Activated CD4-positive, alpha-beta T cell treated with anti-CD3 and anti-CD28 coated beads, Interleukin-2, amount 10 ng/mL, durations not matched to agents 7 days and 5 days (primary cell): ENCODE measurements at places on chromosomes 2 and 18.
A peak's percentile ranks its signal among the peaks of the same experiment; 100 is the strongest.

DNA sequence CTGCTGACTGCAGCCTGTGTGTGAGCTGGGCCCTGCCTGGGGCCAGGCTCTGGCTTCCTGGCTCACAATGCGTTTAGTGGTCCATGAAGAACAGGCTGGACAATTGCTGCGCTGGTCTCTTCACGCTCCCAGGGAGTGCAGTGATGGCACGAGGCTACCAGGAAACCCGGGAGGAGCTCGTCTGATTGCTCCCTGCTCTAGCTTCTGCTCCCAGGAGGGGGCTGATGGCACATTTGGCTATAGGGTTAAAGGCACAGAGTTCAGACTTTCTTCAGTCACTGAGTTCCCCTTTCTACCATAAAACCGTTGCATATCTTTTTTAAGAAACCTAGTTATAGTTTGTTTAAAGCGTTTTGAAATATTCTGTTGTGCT is 60.1 kb downstream of the KCNF1 start:
- no peak for DNase-seq

DNA sequence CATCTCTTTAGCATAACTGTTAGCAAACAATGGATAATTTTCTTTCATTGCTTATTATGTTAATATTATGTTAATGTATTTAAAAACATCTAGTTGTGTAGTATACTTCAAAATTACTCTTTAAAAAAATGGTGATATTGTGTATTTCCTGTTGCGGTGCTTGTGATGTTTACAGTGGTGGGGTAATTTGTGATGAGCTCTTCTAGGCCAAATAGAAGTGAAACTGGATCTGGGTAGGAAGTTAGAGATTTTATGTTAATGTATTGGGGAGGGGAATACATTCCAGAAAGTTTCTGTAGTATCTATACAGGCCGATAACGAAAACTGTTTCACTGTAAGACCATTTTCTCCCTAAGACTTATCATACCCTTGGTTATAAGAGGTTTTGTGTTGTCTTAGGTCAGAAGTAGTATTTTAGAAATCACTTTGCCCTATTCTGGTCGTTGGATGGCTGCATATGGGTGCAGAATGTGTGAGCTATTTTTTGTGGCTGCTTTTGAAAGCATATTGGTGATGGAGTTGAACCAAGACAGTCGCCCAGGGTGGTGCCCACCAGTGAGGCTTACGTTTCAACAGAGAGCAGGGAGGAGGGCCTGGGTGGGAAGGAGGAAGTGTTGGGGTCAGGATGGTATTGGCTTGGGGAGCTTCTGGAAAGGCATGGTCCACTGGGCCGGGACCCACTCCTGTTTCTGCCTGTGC is 5.8 kb downstream of the TSHZ1 start:
- peak; percentile 46 for DNase-seq

DNA sequence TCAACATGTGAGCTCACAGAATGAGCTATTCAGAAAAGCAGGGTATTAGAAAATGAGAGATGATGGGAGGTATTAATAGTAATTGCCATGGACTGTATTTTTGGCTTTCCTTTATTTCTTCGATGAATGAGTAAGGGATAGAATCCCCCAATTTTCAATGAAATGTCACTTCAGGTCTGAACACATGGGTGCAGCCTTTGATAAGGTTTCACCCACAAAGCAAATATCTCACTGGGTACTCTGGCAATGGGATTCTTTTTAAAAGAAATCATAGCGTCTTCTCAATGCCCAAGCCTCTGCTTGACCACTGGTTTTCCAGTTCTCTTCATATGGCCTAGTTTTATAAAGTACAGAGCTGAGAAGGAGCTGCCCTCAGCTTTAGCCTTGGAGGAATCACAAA is 610.5 kb upstream of the FANCL start:
- no peak for DNase-seq

DNA sequence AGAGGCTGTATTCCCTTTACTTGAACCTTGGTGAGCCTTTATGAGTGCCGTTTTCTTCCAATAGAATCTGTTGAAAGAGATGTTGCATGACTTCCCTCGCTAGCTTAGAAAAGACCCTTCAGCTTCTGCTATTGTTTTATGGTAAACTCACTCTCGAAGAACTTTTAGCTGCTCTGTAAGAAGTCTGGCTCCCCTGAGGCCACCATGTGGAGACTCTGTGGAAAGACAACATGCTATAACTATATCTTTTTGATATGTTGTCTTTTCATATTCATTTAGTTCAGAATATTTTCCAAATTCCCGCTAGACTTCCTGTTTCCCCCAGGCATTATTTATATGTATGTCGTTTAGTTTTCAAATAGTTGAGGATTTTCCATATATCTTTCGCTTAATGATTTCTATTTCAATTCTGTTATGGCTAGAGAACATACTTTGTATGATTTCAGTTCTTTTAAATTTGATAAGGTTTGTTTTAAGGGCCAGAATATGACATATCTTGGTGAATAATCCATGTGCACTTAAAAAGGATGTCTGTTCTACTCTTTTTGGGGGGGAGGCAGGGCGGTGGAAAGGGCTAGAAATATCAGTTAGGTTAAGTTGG is 64.1 kb downstream of the PTPN4 start:
- peak; percentile 45 for DNase-seq

DNA sequence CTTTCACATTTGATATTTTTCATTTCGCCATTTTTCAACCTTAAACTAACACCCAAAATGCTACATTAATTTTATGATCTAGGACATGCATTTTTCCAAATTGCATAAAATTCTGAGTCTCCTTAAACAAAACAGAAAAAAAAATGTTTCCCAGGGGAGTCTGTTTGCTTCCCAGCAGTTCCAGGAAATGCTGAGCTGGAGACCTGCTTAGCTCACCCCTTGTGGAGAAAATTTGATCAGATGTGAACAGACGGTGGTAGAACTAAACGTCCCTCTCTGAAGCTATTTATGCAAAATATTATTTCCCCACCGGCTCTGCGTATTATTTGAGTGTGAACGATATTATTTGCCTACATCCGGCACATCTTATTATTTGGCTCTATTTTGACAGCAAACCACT is 74.9 kb upstream of the AGAP1 start:
- DNase-seq: no peak

DNA sequence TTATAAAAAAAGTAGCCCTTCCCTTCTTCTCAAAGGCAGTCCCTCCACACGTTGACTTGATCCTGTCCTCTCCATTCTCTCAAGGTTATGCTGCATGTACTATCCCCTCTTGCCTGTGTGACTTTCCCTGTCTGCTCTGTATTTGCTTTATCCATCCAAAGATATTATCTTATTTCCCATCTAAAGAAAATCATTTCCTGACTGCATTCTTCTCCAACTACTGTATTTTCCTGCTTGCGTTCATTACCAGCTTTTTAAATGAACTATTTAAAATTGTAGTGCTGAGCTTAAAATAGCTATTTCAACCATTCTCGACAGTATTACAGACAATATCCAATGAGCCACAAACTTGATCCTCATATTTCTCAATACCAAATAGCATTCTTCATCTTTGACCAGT is 716.0 kb upstream of the REG3G start:
- DNase-seq: no peak

- no peak for DNase-seq
Observed at GRCh38 chr2:402206-402605, 114.3 kb upstream of the ALKAL2 start.

DNA sequence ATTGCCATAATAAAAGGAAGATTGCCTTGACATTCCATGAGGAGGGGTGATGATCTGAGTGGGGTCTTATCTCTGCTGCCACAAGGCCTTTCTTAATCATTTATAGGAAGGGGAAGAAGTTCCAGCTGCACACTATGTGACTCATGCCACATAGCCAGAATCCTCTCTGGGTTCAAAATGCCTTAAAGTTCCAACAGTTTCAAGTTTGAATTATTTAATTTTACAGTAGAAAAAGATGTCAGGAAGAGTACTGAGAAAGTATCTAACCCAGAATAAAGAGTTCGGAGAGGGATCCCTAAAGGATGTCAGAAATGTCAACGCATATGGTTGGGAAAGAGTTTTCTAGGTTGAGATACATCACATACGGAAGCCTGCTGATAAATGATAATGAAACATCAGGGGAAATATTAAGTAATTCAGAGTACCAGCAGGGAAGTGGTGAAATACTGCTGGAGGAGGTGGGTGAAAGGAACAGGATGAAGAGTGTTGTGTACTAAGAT is 999.9 kb downstream of the TSN start:
- DNase-seq: no peak

GRCh38 chr2:128457716-128458115 is 139.0 kb upstream of the HS6ST1 start:
- DNase-seq: no peak

GRCh38 chr2:122707224-122707824 is 951.9 kb downstream of the TSN start:
- DNase-seq: no peak

GRCh38 chr2:180715044-180715443 is 265.4 kb upstream of the UBE2E3 start:
- DNase-seq: no peak

DNA sequence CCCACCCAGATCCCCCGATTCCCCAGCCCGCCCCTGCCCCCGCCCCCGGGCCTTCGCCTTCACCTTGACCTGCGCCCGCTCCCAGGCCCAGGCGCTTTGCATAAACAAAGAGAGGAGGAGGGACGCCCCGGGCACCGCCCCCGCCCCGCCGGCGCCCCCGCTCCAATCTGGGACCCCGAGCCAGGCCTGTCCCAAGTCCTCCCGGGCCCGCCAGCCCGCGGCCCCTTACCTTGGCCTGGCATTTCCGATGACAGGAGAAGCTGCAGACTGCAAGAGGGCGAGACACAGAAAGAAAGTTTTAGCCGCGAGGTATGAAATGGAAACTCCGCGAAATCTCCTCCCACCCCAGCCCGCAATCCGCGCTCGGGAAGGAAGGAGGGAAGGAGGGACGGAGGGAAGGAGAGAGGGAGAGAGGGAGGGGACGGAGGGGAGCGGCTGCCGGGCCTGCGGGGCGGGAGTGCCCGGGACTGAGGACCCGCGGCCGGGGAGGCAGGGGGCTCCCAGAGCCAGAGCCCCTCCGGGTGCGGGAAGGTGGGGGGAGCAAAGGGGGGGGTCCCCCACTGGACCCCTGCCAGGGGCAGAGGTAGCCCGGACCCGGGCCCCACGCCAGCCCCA is 24.2 kb downstream of the TNS1 start:
- no peak for DNase-seq

GRCh38 chr2:194672994-194673393 is 984.0 kb upstream of the SLC39A10 start:
- DNase-seq: no peak

DNA sequence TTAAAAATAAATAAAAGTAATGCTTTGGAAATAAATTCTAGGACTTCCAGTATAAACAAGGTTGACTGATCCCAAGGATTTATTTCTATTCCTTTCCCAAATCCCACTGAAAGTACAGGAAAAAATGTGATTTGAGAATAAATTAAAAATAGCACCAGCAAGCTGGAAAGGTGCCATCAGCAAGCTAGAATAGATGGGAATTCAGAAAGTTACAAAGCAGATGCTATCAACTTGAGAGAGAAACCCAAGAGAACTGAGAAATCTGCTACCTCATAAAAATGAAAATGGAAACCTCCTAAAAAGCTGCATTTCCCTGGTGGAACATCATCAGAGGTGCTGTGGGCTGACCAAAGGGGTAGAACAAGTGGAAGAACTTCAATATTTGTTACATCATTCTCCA is 148.6 kb upstream of the KCNJ3 start:
- DNase-seq: no peak
